ENCODE measurements at places on chromosomes 13 and 19. TPM values are rescaled to one million over a fixed set of nuclear protein-coding genes. Genes with fewer than 3 reads are reported as not detected.

CCL25 gene
- total RNA-seq: 0.60 TPM

MLLT1 gene
- 44.5 TPM for total RNA-seq

CFAP97D2 gene
- 0.36 TPM for total RNA-seq

ZNF486 gene
- total RNA-seq: 17.3 TPM

ERICH4 gene
- not detected for total RNA-seq

NKPD1 gene
- total RNA-seq: 0.70 TPM

ZNF99 gene
- not detected for total RNA-seq

ETHE1 gene
- total RNA-seq: 125 TPM

CYP4F12 gene
- total RNA-seq: 0.16 TPM

KIR2DL1 gene
- total RNA-seq: 0.24 TPM

TDRD3 gene
- total RNA-seq: 18.9 TPM

ZNF749 gene
- 18.0 TPM for total RNA-seq

GNG8 gene
- 29.5 TPM for total RNA-seq

GPR12 gene
- not detected for total RNA-seq

All from activated T-cell treated with anti-CD3 and anti-CD28 coated beads, Interleukin-2, amount 50 U/mL, for 72 hours (primary cell).